ENCODE measurements at places on chromosomes 5 and 9.

- DNase-seq = no peak
These were observed 288.0 kb downstream of the TRIM32 start for GRCh38 chr9:116975126-116975525.

GRCh38 chr5:140145818-140146522, 20.2 kb downstream of the IGIP start:
- peak; percentile 57 for DNase-seq

- no peak for DNase-seq
These were observed 209.8 kb downstream of the TLE1 start for GRCh38 chr9:81479573-81479972.

- DNase-seq = peak; percentile 47
These were observed 115.3 kb downstream of the TLE4 start for GRCh38 chr9:79687131-79687447.

- DNase-seq = no peak
These were observed 8.1 kb downstream of the NDST1 start for GRCh38 chr5:150516011-150516410.

GRCh38 chr5:157611571-157612476, 36.2 kb upstream of the ADAM19 start:
- no peak for DNase-seq

DNA sequence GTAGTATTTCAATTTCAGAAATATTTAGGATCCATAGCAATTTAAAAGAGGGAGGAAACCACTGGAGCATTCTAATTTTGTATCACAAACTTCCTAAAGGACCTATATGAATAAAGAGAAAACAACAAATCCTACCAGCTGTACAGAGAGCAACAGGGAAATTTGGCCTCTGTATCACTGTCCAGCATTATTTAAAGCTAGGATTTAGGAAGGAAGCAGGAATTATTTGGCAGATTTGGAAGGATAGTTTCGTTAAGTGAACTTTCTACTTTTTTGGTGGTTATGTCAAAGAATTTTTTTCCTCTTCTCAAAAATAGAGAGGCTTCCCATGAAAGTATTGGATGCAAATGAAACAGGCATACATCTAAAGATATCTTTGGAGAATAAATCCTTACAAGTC, 269.7 kb downstream of the RAB3C start:
- no peak for DNase-seq

DNA sequence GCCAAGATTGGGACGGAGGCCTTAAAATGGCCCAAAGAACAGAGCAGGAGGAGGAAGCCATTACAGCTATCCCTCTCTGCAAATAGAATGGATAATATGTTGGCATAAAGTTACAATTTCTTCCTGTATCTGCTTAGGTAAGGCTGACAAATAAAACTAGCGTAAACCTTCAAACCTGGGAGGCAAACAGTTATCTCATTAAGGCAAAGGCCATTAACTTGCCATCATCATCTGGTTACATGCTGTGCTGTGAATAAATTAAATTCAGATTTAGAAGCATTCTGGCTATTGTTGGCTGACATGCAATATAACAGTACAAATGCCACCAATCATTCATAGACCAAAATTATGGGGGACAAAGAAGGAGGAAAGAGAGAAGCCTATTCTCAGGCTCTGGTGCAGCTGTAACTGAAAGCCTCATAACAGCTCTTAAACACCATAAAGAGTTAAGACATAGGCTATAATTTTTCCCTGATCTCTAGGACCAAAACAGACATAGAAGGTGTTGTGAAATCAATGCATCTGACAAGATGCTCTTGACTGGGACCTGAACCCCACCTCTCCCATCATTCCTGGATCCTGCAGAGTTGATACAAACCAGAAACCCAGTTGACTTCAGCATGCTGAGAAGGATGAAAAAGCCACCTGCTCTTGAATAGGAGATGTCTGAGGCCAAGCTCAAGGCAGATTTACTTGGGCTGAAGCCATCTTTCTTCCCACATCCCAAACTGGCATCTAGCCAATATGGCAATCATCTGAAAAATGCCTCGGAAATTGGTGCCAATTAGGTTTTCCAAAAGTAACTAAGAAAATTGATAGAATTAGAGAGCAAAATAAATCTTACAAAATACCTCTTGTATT, 62.5 kb downstream of the PLCXD3 start:
- DNase-seq = no peak

DNA sequence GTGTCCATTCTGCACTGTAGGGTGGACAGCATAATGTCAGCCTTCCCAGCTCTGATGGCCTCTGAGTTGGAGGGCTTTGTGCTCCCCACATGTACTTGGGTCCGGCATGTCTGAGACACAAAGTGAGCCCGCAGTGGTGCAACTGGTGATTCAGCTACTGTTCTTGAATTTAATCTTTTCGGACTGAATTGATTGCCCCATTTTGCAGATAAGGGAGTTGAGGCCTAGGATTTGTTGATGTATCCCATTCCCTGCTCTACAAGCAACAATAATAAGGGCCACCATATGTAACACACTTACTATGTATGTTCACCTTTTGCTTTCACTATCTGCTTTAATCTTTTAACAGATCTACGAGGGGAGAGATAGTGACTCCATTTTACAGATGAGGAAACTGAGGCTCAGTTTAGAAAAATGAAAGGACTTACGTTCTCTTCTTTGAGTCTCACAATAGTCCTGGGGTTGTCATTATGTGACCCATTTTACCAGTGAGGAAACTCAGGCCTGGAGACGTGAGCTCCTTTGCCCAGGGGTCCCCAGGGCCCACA, 4.5 kb downstream of the GSN start:
- DNase-seq = no peak

DNA sequence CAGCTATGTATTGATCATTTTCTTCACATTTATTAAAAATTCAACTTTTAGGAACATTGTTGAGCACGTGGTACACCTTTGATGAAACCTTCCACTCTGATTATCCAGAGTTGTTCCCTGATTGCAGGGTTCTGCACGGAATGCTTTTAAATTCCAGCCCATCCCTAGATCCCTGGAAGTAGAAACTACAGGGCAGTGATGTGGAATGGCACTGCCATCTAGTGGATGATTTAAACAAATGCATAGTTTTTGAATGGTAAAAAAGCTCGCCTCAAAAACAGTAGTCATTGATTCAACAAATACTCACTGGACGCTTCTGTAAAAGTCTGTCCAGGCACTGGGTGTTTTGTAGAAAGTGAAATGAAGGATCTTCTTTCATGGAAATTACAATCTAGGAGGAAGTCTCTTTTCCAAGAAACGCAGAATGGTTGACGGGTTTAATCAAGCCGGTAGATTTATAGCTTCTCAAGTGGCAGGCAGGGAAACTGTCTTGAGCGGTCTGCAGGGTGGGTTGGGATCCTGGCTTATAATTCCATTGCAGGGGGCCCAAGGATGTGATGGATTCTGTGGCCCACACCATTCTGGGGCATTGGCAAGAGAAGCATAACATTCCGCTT, 118.4 kb downstream of the ARHGAP26 start:
- peak; percentile 39 for DNase-seq

GRCh38 chr5:73818357-73818756, 192.4 kb downstream of the ARHGEF28 start:
- DNase-seq = no peak

DNA sequence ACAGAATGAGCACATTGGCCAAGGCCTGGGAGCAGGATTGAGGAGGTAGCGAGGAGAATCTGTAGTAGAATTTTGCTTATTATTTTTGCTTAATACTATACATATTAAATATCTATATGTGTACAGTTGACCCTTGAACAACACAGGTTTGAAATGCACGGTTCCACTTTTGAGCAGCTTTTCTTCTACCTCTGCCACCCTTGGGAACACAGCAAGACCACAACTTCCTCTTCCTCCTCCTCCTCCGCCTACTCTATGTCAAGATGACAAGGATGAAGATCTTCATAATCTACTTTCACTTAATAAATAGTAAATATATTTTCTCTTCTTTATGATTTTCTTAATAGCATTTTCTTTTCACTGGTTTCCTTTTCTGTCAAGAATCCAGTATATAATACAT, 541.4 kb downstream of the KCTD16 start:
- no peak for DNase-seq

DNA sequence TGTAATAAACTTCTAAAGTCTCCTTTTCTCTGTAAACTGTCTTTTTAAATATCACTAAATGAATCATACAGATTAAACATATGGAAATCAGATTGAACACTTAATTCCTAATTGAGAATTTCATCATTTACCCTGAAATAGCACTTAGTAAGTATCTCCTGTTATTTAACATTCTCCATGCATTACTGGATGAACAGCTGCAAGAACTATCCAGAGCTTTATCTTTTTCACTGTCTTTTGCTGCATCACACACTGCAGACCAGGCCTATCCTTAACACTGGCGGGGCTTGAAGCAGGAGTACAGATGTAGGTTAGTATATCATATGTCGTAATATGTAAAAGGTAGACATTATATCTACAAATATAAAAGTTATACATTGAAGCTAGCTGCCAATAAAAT, 108.7 kb upstream of the EFNA5 start:
- no peak for DNase-seq

DNA sequence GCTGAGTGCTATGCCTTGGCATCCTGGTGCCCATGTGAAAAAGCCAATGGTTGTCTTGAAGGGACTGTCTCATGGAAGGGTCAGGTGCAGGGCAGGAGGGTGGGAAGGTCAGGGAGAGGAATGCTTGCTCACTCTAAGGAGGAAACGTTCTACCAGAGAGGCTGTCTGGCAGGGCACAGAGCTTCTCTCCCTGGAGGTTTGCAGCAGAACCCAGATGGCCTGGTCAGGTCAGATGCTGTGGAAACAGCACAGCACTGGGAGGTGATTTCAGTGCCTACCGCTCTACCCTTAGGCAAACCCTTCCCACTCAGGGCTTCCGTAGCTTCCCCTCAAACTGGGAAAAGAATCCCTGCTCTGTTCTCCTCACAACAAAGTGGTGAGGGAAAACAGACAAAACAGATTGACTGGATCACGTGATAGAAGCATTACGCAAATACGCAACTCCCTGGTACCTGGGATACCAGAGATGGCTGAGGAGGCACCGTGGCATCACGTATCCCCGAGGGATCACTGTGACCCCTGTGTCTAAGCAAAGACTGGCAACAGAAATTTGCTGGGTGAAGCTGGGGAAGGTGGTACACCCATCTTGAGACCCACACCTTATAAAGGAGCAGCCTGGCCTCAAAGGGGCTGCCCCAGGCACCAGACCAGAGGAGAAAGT, 3.9 kb upstream of the MGAT1 start:
- DNase-seq = no peak

DNA sequence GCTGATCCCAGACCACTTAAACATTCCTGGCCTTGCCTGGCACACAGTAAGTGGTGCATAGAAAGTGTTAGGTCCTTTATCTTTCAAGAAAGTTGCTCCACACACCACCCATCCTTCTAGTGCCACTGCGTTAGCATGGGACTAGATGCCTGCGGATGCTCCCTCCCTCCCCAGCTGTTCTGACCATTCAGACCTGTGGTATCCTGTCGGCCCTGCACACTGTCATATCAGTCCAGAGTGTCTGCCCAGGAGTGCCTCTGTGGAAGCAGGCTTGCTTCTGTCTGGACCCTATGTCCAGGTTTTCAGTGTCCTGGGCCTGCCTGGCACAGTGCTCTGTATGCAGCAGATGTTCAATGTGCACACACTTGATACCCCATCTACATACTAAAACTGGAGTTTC, 38.3 kb upstream of the SMU1 start:
- no peak for DNase-seq

- DNase-seq = no peak
These were observed 59.6 kb downstream of the RPS23 start for GRCh38 chr5:82218374-82219156.

DNA sequence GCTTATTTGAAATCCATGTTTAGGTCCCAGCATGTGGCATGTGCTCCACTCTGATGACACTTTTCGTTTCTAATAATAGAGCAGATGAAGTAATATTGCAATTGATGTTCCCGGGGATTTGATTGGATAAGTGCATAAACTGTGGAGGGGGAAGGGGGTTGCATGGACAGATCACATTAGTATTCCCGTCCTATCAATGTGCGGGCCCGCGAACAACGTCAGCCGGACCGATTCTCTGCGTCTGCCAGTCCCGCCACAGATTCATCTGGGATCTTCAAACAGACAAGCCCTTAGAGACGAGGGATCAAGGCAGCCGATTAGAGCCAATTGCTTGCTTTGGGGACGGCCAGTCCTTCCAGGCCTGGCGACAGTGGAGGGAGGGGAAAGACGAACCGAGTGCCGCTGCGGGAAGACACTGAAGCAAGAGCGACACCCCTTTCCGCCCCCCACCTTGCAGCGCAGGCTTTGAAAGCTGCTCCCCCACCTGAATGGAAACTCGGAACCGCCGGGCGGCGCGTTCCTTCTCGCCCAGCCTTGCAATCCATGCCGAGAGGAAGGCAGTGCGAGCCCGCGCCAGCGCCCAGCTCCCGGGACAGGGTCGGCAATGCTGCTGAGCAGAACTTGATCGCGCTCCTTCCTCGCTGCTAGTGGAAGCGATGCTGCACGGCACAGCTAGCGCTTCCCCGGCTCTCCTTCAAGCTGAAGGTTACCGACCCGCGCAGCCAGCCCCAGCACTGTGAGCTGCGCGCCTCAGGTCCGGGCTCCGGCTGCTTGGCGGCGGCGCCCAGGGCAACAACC, at the start of gene RGS7BP:
TSS of gene RGS7BP (plus strand) at position 247 of the 798 bp plus-strand sequence. CDS start 610 bp downstream, outside the sequence.
- DNase-seq = no peak

GRCh38 chr9:137053944-137054931, at the start of gene ENTPD2:
Gene ENTPD2, minus strand, starts transcription at chr9:137054061. Its CDS starts 64 bp downstream, at chr9:137053997.
- peak; percentile 55 for DNase-seq

- no peak for DNase-seq
These were observed 521.0 kb upstream of the SEMA6A start for GRCh38 chr5:117095346-117096332.

GRCh38 chr9:88767504-88767790, 223.8 kb upstream of the S1PR3 start:
- no peak for DNase-seq

GRCh38 chr9:12764150-12764549, 10.7 kb upstream of the LURAP1L start:
- no peak for DNase-seq

GRCh38 chr9:88737876-88738275, 202.9 kb downstream of the NXNL2 start:
- DNase-seq = no peak

GRCh38 chr9:77906991-77907390, 124.6 kb downstream of the GNAQ start:
- no peak for DNase-seq

DNA sequence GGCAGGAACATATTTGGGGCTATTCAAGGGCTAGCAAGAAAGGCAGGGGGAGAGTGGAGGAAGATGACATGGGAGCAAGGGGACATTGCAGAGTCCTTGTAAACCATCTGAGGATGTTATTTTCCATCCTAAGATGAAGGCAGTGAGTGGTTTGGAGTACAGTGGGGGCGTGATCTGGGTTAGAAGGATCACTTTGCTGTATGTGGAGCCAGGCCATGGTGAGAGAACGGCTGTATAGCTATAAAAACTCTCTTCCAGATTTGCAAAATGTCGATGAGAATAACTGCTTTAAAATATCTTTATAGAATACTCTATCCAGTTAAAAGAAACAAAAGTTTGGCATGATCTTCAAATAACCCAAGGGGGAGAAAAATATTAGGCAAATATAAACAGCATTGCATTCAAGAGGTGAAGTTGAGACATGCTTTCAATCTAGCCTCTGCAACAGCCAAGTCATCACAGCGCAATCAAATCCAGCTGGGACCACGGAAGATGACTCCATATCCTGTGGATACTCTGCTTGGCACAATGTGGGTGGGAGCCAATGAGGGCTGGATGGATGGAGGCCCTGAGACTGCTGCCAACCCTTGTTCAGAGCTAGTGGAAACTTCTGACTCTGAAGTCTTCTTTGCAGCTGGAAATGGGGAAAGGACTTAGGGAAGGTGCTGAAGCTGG, 111.5 kb upstream of the BASP1 start:
- DNase-seq = no peak

- DNase-seq = peak; percentile 55
These were observed 61.7 kb downstream of the HSPA4 start for GRCh38 chr5:133113331-133114061.

GRCh38 chr9:132283863-132284262, 70.9 kb downstream of the SETX start:
- DNase-seq = no peak
